ENCODE measurements at places on chromosomes 2 and 18.
A peak's percentile ranks its signal among the peaks of the same experiment; 100 is the strongest.

GRCh38 chr2:69585855-69586555, 57.5 kb downstream of the AAK1 start:
- no peak for DNase-seq

DNA sequence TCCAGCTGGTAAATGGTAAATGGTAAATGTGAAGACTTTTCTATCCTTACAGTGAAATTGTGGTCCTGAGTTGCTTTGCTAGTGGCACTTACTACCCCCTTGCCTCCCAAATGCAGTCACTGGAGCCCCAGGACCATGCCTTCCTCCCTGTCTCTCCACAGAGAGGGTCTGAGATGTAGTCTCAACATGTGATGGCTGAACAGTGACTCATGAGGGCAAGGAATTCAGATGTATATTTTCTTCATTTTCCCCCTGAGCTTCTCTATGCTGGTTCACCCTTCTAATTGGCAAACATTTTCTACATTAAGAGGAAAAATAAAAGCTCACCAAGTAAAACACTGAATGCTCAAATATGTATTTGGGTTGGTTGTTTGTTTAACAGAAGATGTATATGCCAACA, 232.0 kb downstream of the SH3BP4 start:
- no peak for DNase-seq

GRCh38 chr2:145260081-145260480, 740.2 kb upstream of the ZEB2 start:
- no peak for DNase-seq

DNA sequence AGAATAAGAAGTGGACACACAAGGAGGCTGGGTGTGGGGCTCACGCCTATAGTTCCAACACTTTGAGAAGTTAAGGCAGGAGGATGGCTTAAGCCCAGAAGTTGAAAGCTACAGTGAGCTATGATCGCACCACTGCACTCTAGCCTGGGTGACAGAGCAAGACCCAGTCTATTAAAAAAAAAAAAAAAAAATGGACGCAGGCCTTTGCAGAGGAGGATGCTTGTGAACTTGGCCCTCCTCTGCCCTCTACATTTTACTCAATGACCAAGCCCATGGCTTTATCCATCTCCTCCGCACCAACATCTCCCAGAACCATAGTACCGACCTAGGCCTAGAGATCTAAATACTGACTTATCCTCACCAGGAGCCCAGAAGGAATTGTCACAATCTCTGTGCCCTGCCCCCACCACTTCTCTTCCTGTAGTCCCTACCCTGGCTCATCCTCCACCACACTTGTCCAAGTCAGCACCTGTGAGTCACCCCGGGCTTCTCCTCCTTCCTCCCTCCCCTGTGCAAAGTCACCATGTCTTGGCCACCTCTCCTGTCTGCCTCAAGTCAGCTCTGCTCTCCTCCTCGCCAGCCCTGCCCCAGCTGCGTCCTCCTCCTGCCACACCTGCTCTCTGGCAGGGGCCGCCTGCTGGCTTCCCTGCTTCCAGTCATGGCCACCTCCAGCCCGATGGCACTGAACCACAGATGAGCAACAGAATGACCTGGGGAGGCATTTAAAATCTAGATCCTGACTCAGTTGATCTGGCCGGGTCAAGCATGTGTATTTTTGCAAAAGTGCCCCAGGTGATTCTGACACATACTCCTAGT, 35.8 kb upstream of the ASPRV1 start:
- DNase-seq = no peak

DNA sequence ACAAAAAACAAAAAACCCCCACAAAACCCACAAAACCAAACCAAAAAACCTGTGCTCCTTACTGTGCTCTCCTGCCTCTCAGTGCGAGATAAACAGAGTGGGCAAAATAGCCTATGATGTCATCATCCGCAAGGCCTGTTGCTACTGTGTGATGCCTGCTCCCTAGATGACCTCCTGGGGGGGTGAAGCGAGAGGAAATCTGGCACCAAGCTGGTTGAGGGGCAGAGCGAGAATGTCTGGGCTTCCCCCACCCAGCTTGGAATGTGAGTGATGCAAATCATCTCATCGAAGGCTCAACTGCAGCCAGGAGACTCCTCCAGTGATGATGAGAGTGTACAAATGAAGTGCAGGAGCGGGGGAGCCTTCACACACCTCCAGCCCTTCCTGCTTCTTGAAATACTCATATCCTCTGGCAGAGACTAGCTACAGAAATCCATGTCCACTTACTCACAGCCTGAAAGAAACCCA, 57.7 kb upstream of the MAP4K3 start:
- DNase-seq = no peak

GRCh38 chr2:69022548-69022947, 9.6 kb downstream of the ANTXR1 start:
- DNase-seq = no peak

DNA sequence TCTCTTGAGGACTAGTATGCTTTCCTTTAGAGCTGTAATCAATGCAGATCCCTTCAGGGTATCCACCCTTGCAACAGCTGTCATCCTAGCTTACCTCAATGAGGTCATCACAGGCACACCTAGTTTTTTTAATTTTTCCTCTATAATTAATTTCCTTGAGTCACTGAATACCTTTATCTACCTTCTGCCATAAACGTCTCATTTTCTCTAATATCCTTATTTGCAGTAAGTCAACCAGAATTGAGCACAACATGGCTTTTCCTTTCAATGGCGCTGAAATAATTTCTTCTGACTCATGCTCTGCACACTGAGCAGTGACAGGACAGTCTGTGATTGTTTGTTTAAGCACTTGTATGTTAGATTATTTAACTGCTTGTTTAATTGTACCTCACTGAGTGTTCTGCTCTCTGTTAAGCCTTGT, 49.4 kb downstream of the ETAA1 start:
- no peak for DNase-seq

DNA sequence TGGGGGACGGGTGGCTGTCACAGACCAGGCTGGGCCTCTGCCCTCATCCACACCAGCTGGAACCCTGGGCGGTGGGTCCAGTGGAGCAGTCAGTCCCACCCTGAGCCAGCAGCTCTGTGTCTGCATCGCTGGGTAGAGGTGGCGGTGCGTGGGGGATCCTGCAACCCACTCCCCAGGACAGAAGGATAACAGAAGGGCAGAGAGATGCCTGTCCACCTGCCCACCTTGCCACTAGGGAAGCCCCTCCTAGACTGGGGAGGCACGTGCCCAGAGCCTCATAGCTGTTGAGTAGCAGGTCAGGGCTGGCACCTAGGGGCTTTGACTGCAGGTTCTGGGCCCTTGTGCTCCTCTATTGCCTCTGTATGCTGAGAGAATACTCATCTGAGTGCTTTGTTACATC, 2.4 kb downstream of the ATOH8 start:
- peak; percentile 12 for DNase-seq

DNA sequence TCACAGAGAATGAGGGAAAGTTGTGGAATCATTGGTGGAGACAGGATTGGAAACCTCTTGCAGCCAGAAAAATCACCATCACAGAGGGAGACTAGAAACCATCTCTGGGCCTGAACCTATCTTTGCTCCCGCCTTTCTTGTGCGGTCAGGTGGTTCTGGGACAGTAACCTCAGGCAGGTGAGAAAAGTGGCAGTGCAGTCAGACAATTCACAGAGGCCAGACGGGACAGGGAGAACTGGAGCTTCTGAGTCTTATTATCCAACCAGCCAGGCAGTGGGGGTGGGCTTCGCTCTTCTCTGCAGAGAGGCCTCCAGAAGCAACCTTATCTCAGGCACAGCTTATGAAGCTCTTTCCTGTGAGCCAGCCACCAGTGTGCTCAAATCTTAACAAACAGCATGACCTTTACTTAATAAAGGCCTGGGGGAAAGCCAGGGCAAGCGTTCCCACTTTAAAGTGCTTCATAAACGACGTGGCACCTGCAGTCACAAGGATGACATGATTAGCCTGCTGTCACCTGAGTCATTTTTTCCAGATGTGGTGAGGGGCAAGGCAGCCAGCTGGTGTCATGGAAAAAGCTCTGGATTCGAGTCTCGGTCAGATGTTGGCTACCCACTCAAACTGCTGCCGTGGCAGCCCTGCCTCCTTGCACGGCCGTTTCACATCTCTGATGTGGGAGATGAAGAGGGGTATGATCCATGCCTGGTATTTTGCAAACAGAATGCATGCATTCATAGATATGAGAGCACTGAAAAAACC, 109.7 kb downstream of the B3GNT2 start:
- DNase-seq = no peak

- no peak for DNase-seq
Measured at GRCh38 chr2:229524799-229525198, 189.6 kb downstream of the DNER start.

DNA sequence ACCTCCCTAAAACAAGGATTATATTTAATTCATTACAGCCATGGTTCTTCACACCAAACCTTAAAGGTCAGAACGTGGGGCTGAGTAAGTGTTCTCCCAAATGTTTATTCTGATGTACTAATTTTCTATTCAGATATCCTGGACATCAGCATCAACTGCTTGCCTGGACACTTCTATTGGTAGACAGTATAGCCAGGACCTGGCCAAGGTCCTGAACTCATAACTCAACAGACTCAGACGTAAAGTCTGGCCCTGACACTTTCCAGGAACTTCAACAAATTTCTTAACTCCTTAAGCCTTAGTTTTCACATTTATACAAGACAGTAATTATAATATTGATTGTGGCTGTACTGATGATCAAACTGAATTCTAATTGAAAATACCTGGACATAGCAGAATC, 89.1 kb downstream of the AKAIN1 start:
- DNase-seq = no peak

DNA sequence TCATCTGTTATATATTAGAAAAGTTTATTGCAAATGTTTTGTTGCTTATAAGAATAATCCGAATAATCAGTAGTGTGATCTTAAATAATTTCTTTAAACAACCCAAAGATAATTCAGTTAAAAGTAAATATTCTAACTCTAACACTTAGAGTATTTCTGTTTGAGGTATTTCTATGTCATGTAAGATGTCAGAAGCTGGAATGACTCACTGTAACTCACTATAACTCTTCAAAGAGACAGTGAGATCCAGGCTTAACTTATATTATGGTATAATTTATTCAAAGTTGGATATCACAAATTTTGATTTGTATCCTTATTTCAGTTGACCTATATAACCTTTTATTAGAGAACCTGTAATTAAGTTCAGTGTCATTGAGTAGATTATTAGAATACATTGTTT, 6.9 kb downstream of the MBD5 start:
- DNase-seq = no peak

DNA sequence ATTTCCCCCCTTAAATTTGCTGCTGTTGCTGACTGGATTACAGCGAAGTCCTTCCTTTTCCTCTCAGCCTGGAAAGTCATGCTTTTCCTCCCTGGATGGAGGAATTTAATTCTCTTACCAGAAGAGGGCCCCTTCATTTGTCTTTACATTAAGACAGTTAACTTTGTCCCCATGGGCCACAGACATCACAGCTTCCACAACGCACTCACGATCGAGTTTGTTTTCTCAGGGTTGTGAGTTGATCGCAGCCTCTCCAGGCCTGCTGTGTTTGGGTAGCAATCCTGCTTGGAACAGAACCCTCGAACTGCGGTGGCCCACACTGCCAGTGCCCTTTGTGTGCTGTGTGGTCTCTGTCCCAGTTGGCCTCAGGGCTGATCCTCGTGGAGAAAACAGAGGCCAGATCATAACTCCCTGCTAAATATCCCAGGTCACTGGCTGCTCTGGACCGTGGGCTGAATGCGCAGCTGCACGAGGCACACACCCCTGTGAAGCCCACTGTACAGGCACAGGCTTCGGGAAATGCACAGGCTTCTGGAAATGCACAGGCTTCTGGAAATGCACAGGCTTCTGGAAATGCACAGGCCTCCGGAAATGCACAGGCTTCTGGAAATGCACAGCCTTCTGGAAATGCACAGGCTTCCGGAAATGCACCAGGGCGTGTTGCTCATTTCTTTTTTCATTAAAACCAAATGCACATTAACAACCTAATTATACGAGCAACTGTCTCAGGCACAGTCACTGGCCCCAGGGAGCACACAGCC, 2.2 kb upstream of the PDIA6 start:
- no peak for DNase-seq

DNA sequence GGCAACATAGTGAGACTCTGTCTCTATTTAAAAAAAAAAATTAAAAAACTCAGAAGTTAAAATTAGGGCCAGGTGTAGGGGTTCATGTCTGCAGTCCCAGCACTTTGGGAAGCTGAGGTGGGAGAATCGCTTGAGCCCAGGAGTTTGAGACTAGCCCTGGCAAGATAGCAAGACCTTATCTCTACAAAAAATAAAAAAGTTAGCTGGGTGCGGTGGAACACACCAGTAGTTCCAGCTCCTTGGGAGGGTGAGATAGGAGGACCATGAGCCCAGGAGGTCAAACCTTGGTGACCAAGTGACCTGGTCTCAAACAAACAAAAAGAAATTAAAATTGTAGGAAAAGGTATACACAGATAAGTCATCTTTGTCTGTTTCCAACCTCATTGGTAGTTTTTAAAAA, 11.3 kb downstream of the TTLL4 start:
- DNase-seq = no peak

DNA sequence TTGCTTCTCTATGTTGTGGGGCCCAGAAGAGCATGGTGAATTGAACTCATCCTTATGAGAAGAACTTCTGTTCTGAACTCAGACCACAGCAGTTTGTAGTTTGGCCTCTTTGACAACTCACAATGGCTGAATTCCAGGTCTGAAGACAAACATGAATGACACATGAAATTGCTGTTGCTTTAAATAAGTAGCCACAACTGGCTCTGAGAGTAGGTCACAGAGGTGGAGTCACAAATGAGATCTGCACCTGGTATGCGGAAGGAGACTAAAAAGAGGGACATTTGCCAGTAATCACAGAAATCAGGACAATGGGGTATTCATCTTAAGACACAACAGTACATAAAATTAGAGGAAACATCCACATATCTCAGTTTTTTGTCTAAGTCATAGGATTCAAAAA, 290.3 kb upstream of the MMADHC start:
- DNase-seq = no peak

GRCh38 chr2:38578832-38579231, 23.9 kb downstream of the HNRNPLL start:
- no peak for DNase-seq

GRCh38 chr2:76197842-76198448, 487.2 kb upstream of the GCFC2 start:
- peak; percentile 14 for DNase-seq

DNA sequence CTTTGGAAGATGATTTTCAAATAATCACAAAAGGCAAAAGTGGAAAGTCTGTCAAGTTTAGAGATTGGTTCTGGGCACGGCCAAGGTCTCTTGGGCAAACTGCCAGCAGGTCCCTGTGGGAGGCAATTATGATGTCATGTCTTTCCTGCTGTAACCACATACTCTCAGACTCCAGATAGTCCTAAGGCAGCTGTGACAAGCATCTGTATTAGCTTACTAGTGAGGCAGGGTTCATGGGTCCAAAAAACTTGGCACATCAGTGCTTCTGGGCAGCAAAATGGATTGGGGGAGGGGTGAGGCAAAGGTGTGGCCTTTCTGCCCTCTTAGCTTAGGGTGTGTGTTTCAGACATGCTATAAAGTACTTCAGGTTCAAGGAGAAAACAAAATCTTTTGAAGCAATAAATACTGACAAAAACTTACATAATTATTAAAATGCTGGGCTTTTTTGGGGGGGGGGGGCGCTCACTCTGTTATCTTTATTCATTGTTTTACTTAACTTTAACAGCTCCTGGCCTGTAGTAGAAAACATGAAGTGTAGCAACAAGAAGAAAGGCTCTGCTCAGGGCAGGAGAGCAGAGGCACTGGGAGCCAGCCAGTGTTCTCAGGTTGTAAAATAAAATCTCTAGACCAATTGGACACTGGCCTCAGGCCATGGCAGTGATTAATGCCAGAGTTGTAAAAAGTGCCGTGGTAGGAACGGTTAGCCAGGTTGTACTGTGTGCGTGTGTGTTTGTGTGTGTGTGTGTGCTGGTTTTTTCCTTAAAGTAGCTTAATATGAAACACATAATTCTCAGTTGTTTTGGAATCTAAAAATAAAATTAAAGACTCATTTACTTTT, 14.3 kb upstream of the TANC1 start:
- peak; percentile 82 for DNase-seq

GRCh38 chr2:7264791-7265190, 347.6 kb downstream of the RNF144A start:
- DNase-seq = no peak
